Activated CD4-positive, alpha-beta T cell treated with anti-CD3 and anti-CD28 coated beads, Interleukin-2, amount 50 U/mL, for 48 hours (primary cell): ENCODE measurements at places on chromosomes 5 and 9.

DNA sequence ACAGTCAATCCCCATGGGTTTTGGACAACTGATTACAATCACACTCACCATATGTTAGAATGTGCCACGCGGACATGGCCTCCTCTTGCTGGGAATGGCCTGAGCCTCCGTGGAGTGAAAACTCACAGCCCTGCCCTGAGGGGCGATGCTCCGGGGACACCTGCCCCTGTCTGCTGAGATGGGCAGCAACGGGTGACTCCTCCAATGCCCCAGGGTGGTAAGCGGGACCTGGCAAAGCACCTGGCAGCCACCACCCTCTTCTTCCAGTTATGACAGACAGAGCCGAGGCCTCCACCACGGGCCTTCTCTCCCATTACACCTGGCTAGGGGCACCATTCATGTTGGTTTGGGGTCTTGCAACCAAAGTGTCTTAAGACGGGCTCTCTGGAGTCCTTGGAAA, 94.9 kb upstream of the COL5A1 start:
- DNase-seq: no peak

GRCh38 chr9:93302586-93303257, 118.8 kb downstream of the WNK2 start:
- peak; percentile 57 for DNase-seq

- no peak for DNase-seq
Observed at GRCh38 chr5:95072281-95072680, 212.6 kb downstream of the MCTP1 start.

DNA sequence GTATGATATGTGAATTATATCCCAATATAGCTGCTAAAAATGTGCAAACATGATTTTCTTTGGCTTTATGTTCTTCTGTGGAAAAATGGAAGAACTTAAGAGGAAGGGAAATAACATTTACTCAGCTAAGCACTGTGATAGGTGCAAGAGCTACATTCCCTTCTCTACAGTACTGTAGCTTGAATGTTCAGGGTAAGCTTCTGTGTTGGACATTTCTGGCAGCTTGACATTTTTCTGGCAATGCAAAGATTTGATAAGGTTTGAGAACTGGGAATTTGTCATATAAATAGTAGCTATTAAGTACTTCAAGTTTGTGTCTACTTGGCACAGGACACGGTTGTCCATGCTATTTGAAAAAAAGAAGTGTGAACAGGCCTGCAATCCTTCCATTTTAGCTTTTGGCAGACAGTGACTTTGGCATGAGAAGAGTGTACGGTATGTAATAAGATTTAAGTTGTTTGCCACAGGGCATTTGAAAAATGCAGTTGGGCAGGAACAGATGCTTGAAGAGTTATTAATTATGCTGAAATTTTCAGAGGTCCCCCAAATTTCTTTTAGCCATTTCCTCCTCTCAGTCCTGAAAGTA, 77.6 kb downstream of the KIF4B start:
- no peak for DNase-seq

DNA sequence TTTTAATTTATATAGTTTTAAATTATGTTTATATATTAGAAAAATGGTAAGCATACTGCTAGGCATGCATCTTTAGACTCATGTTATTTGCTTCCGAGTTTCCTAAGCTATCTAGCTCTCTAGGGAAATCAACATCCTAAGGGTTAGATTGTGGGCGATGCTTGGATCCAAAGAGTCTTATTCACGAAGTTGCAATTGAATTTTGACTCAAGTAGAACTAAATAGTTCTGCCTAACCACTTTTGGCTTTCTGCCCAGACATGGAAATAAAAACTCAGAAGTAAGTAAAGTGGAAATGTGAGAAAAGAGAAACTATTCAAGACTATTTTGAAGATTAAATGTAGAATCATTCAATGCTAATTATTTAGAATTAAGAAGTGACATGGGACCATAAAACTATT, 440.4 kb downstream of the CDH18 start:
- DNase-seq: no peak

GRCh38 chr9:85004818-85005413, 335.4 kb downstream of the NTRK2 start:
- no peak for DNase-seq

GRCh38 chr5:168269937-168270330, 21.5 kb upstream of the WWC1 start:
- no peak for DNase-seq

- DNase-seq: no peak
Observed at GRCh38 chr5:66992547-66992946, 204.1 kb downstream of the CD180 start.

GRCh38 chr5:119312403-119312802, 43.4 kb upstream of the TNFAIP8 start:
- no peak for DNase-seq

- DNase-seq: no peak
Observed at GRCh38 chr9:3968891-3969290, 331.0 kb downstream of the GLIS3 start.

GRCh38 chr5:85651731-85652130, 966.0 kb upstream of the COX7C start:
- DNase-seq: no peak

- DNase-seq: no peak
Observed at GRCh38 chr5:39658866-39659265, 234.1 kb upstream of the DAB2 start.

DNA sequence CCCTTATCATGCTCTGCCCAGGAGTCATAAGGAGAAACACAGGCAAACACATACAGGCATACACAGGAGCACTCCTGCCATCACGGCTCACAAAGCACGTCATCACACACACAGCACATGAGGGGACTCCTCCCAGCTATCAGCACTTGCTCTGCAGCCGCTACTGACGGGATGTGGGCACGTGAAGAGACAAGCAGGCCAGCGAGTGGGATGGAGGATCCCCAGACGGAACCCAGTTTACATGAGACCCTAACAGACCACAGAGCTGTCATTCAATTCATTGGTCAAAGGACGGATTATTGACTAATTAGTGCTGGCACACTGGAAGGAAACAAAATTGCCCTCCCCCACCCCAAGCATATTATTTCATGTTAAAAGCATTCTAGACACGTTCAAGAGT, 53.6 kb downstream of the SEMA4D start:
- DNase-seq: peak; percentile 56

- no peak for DNase-seq
Observed at GRCh38 chr9:133661846-133662540, 25.8 kb downstream of the DBH start.

DNA sequence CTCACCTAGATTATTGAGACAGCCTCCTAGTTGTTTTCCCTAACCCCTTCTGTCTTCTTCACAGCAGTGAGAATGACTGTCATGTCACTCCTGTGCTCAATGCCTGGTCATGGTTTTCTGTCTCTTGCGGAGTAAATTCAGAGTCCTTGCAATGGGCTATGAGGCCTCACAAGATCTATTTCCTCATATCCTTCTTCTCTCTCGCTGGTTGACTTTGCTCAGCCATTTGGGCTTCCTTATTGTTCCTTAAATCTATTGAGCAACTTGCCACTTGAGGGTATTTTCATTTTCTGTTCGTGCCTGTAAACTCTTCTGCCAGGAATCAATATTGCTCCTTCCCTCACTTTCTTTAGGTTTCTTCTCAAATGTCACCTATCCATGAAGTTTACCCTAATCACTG, 9.0 kb downstream of the PPP3R2 start:
- DNase-seq: no peak

GRCh38 chr5:125134216-125135081, 388.0 kb upstream of the ZNF608 start:
- no peak for DNase-seq

- DNase-seq: peak; percentile 14
Observed at GRCh38 chr9:4596165-4596922, 65.8 kb upstream of the PLPP6 start.

- no peak for DNase-seq
Observed at GRCh38 chr9:130698514-130698913, 4.9 kb downstream of the EXOSC2 start.

DNA sequence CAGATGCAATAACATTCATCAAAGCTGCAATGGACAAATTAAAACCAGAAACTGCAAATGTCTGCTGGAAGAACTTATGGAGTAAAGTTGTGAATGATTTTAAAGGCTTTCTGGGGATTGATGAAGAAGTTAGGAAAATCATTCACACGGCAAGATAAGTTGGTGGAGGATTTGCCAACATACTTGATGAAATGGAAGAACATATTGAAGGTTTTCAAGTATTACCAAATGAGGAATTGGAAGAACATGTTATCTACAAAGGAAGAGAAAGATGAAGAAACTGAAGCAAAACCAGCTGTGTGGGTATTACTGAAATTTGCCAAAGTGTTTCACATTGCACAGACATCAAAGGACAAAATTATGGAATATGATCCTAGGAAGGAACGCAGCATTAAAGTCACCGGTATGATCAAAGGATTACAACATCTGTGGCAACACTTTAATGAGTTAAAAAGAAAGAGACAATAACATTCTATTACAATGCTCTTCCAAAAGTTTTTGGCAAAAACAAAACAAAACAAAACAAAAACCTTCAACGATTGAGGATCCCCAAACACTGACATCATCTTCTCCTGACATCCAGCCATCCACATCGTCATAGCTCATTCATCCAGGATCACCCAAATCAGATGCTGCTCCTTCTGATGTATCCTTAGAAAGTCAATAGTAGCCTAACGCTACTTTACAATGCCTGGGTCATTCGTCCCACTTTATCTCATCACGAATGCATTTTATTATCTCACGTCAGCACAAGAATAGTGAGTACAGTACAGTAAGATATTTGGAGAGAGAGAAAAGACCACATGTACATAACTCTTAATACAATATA, 61.3 kb upstream of the SMC5 start:
- no peak for DNase-seq

DNA sequence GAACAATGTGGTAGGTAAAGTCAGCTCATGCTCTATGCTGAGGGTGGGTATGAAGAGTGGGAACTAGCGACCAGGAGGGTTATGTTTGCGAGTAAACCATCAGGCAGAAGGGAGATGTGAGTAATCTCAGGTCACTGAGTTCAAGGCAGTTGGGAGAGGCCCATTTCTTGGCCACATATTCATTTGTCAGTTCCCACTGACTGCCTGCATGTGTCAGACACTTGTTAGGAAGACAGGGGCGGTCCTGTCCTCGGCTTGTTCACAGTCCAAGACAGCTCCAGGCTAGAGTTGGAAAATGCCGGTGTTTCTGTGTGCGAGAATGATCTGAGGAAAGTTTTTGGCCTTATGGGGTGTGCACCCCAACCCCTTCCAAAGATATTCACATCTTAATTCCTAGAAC, 48.6 kb upstream of the GDNF start:
- no peak for DNase-seq

GRCh38 chr5:23727271-23727670, 219.9 kb downstream of the PRDM9 start:
- DNase-seq: no peak

DNA sequence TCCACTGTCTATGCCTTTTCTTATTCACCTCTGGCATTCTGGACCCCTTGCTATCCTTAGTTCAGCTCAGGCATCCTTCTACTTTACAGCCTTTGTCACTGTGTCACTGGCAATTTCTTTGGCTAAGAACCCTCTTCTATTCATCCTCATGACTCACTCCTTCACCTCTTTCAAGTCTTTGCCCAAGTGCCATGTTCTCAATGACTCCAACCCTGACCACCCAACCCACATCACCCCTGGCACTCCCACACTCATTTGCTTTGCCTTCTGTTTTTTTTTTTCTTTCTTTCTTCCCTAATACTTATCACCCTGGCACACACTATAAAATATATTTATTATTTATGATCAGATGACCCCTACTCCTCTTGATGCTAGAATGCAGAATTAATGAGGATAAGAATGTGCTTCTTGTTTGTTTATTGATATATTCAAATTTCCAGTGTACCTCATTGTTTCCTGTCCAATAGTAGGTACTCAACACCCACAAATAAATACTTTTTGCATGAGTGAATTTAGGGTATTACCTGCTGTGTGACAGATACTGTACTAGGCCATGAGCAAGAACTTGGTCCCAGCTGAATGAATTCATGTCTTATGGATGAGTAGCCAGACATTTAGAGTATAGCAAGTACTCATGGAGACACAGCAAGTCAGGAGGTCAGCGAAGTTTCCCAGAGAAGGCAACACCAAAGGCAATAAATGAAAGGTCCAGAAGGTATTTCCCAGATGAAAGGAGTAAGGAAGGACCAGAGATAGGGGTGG, 236.1 kb downstream of the PAPPA start:
- no peak for DNase-seq

DNA sequence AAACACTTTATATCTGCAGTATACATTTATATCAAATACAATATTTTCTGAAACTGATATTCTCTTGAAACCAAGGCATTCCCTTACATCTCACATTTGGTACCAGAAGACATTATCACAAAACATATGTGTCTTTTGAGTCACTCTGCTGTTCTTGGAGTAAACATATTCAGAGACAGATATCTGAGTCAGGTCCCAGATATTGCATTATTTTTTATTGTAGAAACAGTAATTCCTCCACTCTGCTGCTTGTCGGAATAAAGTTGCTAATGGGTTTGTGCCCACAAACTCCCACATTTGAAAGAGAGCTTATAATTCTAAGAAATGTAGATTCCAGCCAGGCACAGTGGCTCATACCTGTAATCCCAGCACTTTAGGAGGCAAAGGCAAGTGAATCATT, 261.1 kb upstream of the DAPK1 start:
- no peak for DNase-seq

DNA sequence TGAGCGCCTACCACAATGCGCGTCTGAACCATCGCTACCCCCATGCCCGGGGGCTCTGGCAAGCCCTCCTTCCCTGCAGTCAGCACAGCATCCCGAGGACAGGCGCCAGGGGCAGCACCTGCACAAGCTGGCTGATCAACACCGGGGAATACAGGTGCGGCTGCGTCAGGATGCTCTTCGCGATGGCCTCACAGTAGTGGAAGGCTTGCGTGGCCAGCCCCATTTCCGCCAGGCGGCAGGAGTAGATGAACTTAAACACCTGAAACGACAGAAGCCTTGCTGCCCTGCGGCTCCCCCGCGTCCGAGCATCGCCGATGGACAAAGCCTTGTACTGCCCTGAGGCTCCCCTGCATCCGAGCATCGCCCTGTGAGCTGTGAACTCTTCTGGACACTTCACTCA, 17.7 kb upstream of the INPP5E start:
- DNase-seq: no peak

- DNase-seq: no peak
Observed at GRCh38 chr9:77523891-77524290, 124.2 kb downstream of the GNA14 start.

DNA sequence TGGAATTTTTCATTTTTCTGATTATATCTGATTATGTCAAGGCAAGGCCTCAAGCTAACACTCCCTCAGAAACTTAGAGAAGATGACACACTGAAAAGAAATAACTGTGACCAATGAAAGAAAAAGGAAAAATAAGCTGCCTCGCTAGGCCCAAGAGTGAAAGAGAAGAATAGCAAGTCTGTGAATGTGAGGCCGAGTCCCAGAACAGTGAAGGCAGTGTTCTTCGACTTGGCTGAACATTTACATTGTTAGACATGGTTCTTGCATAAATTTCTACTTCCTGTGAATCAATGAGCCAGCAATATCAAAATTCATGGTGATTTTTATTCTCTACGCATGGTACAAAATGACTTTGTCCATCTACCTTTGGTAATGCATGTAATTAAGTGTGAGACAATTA, at the start of gene ATP10B:
ATP10B (minus strand) TSS at position 163 of the 400 bp plus-strand sequence. CDS start 164,137 bp downstream, outside the sequence.
- no peak for DNase-seq
